ENCODE measurements at places on chromosomes 3 and 15. TPM values are rescaled to one million over a fixed set of nuclear protein-coding genes. Genes with fewer than 3 reads are reported as not detected.

Gene GPR149
- not detected for total RNA-seq

- DNase-seq: no peak
Measured at GRCh38 chr3:67415511-67415910, 238.9 kb downstream of the SUCLG2 start.

DNA sequence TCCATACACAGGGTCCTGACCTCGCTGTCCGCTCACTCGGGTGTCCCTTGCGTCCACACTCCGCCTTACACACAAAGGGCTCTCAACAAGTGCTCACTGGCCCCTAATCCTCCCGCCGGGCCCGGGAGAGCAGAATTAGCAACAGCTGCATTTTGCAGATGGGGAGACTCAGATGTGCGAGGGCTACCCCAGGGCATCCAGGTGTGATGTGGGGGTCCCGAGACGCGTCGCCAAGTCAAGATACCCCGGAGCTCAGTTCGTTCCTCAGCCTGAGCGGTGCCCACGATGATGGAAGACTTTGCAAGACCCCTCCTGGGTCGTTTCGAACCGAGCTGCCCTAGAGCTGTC, 14.9 kb upstream of the WNT7A start:
- no peak for DNase-seq

DNA sequence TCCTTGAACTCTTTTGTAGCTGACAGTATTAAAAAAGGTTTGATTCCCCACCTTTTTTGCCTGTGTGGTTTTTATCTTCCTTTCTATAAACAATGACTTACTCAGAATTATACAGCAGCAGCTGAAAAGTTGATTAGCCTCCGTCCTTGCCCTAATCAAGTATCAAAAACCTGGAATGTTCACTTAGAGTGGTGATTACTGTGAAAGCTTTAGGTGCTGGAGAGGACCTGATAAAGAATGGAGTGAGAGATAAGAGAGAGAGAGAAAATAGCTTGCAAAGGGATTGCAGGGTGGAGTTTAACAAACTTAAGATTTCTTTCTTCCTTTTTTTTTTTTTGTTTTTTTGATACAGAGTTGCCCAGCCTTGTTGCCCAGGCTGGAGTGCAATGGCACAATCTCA, 6.7 kb downstream of the CGNL1 start:
- no peak for DNase-seq

GRCh38 chr3:5929027-5929426, 741.5 kb downstream of the EDEM1 start:
- DNase-seq: no peak

Measured in H7 (cell line).